Stimulated activated CD4-positive, alpha-beta T cell treated with anti-CD3 and anti-CD28 coated beads, Interleukin-2, amount 100 ng/mL, for 24 hours (primary cell): ENCODE measurements at places on chromosomes 16 and 17.
A peak's percentile ranks its signal among the peaks of the same experiment; 100 is the strongest.

- DNase-seq = no peak
Measured at GRCh38 chr16:80717611-80718010, 86.8 kb downstream of the CDYL2 start.

DNA sequence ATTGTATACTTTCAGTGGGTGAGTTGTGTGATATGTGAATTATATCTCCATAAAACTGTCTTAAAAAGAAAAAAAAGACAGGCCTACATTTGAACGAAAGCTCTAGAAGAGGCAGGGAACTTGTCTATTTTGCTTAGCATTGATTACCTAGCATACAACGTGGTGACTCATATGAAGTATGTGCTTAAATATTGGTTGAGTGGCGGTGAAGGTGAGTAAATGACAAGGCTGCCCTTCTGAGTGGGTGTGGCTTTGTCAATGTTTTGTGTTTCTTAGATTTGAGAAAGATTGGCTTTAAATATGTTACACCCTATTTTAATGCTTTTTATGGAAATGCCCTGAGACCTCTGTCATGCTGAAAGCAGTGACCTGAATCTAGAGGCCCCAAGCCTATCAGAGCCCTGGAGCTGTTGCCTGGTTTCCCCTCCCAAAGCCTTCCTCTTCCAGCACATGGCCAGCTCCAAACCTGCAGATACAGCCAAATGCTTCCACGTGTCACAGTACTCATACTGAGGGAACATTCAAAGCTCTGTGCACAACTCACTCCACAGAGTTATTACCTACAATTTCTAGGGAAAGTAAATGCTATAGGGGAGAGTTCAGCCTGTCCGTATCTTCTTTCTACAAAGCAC, 260.0 kb downstream of the PHKB start:
- DNase-seq = no peak

DNA sequence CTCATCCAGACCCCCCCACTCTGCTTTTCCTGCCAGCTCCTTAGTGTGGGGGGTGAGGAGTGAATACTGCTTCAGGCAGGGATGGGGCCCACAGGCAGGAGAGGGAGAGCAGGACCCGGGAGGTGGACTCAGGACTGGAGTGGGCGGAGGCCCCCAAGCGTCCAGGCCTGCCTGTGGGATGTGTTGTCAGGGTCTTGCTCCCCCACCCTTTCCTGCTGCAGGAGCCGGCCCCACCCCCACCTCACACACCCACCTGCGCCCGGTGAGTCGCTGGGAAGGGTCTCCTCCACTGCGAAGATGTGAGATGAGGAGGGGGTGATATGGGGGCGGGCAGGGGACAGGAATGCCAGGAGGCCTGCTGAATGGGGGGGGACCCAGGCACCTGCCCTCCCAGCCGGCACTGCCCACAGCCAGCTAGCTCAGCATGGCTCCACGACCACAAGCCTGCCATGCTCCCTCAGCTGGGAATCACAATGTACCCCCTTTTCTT, 1.1 kb downstream of the FAM171A2 start:
- no peak for DNase-seq

DNA sequence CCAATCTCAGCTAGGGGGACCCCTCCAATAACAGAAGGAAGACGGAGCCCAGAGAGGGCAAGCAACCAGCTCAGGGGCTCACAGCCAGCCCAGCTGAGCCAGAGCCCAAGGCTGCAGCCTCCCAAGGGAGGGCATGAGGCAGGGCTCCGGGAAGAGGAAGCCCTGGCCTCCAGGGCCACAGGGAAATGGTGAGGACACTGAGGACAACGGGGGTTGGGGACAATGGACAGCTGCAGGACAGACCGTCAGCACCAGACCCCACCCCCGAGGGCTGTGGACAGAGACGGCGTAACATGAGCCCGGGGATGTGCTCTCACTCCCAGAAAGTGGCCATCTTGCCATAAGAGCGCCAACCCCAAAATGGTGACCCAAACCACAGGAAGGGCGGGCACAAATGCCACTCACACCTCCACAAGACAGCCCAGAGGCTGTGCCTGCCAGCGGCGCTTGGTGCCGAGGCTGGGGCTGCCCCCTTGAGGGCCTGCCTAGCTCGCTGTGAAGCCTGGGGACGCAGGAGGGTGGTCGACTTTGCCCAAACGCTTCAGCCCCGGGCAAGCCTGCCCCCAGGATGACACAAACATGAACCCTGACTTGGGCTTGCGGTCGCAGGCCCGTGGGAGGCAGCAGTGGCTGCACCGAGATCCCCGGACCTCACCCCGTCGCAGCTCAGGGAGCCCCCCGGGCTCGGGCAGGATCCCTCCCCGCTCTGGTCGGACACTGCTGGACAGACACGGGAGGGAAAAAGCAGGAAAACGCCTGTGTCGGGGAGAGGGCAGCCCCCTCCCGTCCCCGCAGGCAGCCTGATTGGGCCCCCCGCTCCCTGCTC, 10.5 kb downstream of the PIMREG start:
- no peak for DNase-seq

DNA sequence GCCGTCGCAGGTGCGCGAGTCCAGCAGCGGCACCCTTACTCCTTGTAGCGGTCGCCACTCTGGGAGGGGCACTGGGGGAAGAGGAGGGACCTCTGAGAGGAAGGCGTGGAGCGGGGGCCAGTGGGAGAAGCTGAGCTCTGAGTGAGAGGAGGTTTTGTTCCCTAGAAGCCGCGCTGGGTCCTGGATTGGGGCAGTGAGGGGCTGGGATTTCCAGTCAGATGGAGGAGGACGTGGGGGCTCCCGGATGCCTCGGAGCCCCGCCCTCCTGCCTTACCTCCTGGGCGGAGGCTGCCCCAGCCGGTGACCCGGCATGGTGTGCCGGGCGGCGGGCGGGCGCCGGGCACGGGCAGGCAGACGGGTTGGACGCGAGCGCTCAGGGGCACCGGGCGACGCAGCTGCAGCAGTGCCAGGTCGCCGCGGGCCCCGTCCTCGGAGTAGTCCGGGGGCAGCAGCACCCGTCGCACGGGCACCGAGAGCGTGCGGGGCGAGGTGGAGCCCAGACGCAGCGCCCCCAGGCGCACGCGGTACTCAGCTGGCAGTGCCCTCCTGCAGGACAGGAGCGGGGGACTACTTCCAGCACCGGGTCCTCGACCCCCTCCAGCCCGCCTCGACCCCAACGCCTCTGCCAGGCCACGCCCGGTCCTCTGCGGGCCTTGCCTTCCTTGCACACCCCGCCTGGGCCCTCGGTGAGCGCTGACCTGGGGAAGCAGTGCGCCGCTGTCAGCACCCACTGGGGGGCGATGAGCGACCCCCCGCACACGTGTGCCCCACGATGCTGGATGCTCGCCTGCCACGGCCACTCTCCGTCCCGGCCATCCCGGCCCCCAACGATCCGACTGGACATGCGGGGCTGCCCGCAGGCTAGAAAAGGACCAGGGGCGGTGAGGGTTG, 2.0 kb downstream of the PRSS33 start:
- DNase-seq = peak; percentile 55

GRCh38 chr17:8912084-8912981, 44.9 kb upstream of the PIK3R6 start:
- no peak for DNase-seq

- peak; percentile 87 for DNase-seq
Measured at GRCh38 chr16:88803264-88803987, at the start of gene CDT1. CDT1 (plus strand) TSS chr16:88803789; CDS start chr16:88803832, 43 bp downstream.

DNA sequence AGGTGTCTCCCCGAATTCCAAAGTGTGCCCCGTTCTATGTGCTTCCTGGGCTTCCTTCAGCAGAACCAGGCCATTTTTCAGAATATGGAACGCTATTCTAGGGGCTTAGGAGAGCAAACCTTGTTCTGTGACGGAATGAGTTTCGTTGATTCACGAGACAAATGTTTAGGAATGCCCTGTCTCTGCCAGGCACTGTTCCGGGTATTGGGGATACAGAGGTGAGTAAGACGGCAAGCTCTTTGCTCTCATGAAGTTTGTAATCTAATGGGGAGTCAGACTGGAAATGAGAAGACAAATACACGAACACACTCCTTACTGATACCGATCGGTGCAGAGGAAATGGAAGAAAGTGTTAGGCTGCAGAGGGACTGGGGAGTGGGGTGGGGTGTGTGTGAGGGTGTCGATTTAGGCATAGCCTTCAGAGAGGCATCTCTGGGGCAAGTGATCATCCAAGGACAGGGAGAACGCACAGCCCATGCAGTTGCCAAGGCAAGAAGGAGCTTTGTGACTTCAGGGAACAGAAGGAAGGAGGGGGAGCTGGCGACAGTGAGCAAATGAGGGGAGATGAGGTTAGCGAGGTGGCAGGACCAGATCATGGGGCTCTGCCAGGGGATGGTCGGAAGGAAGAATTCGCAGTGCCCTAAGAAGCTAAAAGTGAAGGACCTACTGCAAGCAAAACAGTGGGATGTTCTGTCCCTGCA, 189.6 kb downstream of the MSI2 start:
- DNase-seq = no peak
